ENCODE measurements at places on chromosomes 16 and 17.

DNA sequence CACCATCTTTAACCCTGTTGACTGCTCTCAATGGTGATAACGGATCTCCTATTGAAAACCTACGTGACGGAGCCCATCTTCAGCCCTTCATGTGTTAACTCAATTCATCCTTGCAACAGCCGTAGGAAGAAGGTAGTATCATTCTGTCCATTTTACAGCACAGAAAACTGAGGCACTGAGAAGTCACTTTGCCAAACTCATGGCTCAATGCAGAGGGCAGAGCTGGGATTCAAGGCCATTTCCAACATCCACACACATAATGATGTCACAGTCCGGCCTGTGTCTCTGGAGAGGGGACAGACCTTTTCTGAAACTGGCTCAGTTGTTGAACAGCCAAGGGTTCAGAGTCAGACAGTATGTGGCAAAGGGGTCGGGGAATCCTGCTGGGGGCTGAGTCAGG lies 52.6 kb upstream of the CMIP start:
- DNase-seq, result no peak

- DNase-seq, result peak; percentile 73
Observed at GRCh38 chr16:74709441-74709877, 8.8 kb upstream of the MLKL start.

- DNase-seq, result no peak
Observed at GRCh38 chr17:15307710-15308111, 33.7 kb downstream of the TEKT3 start.

- peak; percentile 35 for DNase-seq
Observed at GRCh38 chr17:80082403-80083135, 18.8 kb upstream of the GAA start.

DNA sequence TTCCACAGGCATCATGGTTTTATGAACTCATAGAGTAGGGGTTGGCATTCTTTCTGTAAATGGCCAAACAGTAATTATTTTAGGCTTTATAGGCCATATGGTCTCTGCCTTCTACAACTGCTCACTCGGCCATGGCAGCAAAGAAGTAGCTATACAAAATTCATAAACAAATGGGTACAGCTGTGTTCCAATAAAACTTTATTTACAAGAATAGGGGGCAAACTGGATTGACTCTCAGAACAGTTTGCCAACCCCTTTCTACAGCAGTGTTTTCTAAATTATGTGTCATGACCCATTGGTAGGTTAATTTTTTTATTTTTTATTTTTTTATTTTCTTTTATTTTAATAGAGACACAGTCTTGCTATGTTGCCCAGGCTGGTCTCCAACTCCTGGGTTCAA lies 20.4 kb downstream of the GOT2 start:
- DNase-seq, result no peak

DNA sequence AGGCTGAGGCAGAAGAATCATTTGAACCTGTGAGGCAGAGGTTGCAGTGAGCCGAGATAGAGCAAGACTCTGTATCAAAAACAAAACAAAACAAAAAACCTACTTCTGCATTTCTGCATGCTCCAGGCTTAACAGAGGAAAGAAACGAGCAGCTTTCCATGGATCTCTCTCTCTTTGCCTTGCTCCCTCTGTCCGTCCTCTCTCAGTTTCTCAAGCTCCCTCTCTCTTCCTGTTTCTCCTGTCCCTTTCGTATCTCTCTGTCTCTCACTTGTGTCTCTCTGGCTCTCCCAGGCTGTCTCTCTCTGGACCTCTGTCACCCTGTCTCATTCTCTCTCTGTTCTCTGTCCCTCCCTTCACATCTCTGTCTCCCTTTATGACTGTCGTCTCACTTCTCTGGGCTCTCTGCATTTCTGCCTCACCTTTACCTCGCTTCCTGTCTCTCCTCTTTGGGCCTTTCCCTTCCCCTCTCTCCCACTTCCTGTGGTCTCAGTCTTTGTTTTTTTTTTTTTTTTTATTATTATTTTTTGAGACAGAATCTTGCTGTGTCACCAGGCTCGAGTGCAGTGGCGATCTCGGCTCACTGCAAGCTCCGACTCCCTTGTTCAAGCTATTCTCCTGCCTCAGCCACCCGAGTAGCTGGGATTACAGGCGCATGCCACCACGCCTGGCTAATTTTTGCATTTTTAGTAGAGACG lies 4.1 kb upstream of the PITPNA start:
- no peak for DNase-seq
